Activated CD4-positive, alpha-beta T cell treated with anti-CD3 and anti-CD28 coated beads for 1 hour (primary cell): ENCODE measurements at places on chromosomes 13 and 19.

- DNase-seq, result no peak
Measured at GRCh38 chr19:49908480-49909420, 12.1 kb upstream of the IL4I1 start.

DNA sequence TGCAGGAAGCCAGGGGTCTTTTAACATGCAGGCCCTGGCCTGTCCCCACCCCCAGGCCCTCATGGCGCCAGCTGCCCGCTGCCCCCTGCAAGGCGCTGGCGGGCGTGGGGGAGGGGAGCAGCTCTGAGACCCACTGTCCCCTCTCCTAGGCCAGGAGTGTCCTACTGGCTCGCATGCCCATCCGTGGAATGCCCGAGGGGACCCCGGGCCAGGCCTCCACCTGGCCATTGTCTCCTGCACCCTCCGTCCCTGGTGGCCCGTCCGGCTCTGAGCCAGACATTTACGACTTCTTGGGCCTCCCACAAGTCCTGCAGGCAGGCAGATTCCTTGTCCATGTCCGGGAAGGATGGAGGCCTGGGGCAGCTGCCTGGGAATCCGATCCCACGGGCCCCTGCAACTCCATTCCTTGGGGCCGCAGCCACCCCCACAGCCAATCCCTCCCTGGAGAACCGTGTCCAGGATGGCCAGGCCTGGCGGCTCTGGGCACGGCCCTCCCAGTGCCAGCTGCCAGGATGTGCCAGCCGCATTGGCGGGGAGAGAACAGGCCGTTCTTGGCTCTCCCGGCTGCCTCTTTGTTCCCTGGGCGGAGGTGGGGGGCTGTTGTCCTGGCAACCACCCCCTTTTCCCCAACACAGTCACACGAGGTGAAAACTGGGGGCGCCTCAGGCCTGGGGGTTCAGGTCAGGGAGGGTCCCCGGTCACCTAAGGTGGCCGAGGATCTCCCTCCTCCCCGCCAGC, 10.5 kb upstream of the PLIN3 start:
- DNase-seq, result no peak

DNA sequence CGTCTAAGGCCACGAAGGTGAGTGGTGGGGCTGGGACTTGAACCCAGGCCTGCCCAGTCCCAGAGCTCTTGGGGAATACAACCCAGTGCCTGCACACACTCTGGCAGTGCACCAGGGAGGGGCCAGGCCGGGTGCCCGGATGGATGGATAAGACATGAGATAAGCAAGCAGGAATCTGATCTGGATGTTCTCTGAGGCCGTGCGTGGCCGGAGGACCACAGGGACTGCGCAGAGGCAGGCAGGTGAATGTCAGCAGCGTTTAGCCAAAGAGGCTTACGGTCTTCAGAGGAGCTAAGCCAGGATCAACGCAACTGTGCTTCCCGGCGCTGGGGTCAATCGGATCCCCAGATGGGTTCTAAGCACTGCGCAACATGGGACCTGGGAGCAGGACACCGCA, 1.5 kb downstream of the ZNF787 start:
- no peak for DNase-seq

GRCh38 chr13:99548448-99548847, 47.2 kb downstream of the TM9SF2 start:
- no peak for DNase-seq

- no peak for DNase-seq
Measured at GRCh38 chr19:15199661-15200552, 888 bp downstream of the NOTCH3 start.

DNA sequence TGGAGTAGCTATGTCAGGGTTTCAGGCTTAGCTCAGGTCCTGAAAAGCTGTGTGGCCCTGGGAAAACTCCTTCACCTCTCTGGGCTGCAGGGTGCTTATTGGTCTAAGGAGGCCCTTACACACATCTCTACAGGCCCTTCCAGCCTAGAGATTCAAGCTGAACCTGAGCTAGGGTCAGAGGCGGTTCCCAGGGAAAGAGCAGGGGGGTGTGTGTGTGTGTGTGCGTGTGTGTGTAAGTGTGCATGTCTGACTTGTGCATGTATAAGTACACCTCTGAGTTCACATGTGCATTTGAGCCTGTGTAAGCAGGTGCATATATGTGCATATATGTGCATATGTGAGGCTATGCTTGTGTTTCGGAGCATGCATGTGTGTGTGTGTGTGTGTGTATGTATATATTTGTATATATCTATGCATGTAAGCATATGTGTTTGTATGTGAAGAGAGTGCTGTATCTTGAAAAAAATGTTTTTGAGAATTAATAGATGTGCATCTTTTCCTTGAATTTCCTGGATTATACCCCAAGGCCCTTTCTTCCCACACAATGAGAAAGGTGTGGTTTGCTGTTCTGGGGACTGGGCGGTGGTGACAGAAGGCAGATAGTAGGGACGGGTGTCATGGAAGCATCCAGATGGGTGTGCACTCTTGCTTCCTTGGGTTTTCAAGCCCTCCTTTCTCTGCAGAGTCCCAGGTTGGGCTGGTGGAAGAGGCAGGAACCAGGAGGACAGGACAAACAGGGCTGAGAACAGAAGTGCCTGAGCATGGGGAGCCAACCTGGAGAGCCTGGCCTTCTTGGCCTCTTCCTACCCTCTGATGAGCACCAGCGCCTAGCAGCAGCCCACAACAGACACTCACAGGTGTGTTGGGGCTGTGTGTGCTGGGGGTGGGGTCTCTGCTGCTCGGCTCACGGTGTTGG, 150.3 kb upstream of the TSHZ3 start:
- DNase-seq, result no peak

- DNase-seq, result no peak
Measured at GRCh38 chr13:45775401-45775963, 73.4 kb downstream of the CBY2 start.

- DNase-seq, result no peak
Measured at GRCh38 chr13:60811581-60811980, 414.6 kb downstream of the TDRD3 start.

GRCh38 chr13:110492679-110493593, 68.6 kb downstream of the RAB20 start:
- no peak for DNase-seq
